Activated T-cell treated with anti-CD3 and anti-CD28 coated beads, Interleukin-2, amount 50 U/mL, for 48 hours (primary cell): ENCODE measurements at places on chromosomes 12 and 14.
A peak's percentile ranks its signal among the peaks of the same experiment; 100 is the strongest.

DNA sequence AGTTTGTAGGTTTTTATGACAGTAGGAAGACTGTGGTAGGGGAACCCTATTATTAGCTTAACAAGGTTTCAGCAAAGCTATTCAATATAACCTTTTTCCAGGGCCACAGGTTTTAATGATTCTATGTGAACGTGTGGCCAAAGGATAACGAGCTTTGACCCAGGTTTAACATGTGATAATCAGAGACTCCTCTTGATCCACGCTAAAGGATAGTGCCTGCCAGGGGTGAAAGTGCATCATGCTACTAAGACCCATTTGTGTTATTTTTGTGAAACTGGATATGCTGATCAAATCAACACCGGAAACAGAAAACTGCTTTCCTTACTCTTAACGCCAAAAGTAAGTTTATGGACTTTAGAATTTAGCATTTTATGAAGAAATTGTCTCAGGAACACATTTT is 909 bp upstream of the TAOK3 start:
- no peak for DNase-seq

DNA sequence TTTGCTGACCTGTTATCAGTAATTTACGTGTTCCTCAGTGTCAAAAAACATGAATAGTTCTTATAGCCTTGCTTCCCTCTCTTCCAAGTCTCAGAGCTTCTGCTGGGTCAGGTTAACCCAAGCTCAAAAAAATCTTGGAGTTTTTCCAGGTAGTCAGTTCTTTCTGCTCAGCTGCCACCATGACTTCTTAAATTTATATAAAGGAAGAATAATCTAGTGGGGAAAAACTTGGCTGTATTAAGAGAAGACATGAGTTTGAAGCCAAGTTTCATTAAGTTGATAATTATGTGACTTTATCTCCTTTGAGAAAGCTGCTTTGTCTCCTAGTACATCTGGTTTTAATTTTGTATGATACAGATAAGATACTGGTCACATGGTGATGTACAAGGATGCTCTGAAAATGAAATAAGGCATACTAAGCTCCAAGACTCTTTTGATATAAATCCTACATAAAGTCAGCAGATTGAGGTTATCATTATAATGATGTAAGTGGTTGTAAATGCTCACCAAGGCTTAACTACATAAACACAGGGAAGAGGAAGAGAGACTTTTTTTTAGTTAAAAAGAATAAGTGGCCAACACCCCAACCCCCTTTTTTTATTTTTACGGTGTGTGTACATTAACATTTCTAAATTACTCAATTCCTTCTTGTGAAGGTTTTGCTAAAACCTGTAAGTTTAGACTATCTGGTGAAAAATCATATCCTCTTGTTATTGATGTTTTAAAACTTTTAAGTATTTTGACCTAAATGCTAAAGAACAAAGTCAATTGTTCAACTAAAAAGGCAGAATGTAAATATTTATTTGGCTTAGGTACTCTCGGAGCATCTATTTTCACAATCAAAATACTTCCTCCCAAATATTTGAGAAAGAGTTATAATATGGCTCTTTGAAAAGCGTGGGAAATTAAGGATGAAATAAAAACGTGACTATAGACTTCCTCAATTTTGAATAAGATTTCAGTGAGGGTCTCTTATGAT is 84.1 kb upstream of the SLC38A2 start:
- DNase-seq: no peak

DNA sequence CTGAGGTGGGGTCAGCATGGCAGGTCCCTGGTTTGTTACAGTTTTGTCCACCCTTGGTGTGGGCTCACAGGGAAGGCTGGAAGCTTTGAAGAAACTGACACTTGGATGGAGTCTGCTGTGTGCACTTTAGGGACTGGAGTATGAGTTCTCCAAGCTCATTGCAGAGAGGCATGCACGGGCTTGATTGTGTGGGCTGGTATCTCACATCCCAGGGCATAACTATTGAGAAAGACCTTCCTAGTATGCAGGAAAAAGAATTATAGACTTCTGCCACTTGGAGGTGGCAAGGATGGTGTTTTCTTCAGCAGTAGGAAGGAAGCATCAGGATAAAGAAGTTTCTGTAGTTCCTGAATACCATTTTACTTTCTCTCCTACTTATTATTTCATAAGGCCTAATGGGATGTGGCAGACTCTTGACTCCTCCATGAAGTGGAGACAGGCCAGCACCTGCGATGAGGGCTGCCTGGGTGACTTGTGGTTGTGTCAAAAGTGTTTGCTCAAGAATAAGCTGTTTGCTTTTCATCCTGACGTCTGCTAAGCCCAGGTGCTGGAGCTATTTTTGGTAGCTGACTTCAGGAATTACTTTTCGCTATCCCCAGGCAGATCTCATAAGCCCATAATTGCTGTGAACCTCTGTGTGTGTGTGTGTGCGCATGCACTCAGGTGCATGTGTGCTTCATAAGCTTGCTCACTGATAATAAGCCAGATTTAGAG is 125.8 kb downstream of the KTN1 start:
- DNase-seq: no peak

DNA sequence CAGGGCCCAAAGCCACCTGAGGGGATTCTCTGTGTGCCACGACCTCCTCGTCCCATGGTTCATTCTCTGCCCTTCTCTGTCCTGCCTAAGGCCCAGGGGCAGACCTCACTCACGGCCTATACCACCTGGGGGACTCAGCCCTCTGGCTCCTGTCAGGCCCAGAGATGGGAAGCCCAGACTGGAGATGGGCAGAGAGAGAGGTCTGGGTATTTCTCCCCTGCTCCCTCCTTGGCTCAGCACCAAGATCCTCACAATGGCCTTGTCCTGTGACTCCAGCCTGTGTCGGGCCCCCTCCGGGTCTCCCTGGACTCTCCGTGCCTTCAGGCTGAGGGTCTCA is 46.9 kb upstream of the BCL11B start:
- DNase-seq: no peak

GRCh38 chr12:29208936-29209701 is 60.0 kb downstream of the FAR2 start:
- no peak for DNase-seq

- no peak for DNase-seq
Measured at GRCh38 chr12:96711364-96711763, 195.7 kb upstream of the NEDD1 start.

DNA sequence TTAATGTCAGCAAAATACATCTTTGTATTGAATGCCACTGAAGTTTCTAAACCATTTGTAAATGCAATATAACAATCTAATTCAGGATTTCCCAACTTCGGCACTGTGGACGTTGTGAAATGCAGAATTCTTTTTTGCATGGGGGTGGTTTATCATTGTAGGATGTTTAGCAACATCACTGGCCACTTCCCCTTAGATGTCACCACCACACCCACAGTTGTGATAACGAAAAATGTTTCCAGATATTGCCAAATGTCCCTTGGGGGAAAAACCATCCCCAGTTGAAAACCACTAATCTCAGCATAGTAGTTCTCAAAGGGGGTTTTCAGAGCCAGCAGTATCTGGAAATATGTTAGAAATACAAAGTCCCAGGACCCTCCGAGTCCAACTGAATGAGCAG is 203.3 kb downstream of the NAV3 start:
- DNase-seq: no peak

DNA sequence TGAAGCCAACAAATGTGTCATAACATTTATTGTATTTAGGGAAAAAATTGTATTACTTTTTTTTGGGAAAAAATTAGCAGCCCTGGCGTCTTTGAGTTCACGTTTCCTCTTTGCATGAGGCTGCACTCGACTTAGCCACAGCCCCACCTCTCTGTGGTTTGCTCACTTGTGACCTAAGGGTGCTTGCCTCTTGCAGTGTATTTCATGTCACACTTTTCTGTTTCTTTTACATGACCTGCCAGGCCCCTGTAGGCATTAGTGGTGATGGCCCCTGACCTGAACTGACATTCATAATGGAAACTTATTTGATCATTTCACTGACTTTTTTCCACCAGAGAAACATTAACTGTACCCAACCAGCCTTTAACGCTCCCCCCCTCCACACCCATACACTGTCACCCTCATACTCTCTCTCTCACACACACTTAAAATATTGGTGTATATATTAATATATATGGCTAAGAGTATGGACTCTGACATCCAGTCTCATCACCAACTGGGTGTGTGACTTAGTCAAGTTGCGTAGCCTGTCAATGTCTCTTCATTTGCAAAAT is 122.9 kb downstream of the PRKCH start:
- DNase-seq: peak; percentile 69

GRCh38 chr12:46386877-46387629 is 14.5 kb upstream of the SLC38A2 start:
- DNase-seq: no peak

- DNase-seq: peak; percentile 66
Measured at GRCh38 chr14:58171090-58171489, 19.1 kb upstream of the ARMH4 start.

DNA sequence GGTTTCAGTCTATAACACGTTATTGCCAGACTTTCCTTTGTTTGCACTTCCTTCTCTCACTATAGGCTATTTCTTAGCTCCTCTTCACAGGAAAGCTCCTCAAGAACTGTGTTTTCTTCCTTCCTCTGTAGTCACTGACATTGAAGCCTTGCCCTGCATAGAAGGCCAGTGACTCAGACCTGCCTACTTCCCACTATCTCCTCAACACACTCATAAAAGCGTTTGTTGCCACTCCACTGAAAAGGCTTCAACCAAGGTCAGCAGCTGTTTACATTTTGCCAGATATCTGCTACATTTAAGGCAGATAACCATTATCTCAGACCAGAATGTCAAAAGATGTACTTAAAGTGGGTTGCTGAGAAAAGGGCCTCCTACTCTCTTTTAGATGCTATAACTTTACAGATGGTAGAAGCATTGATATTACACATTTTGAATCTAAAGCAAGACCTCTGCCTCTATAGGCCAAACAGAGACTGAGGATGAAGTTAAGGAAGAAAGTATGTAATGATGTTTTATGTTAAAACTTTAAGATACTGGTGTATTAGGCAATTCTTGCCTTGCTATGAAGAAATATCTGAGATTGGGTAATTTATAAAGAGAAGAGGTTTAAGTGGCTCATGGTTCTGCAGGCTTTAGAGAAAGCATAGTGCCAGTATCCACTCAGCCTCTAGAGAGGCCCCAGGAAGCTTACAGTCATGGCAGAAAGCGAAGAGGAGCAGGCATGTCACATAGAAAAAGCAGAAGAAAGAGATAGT is 233.3 kb upstream of the FLRT2 start:
- DNase-seq: no peak

GRCh38 chr12:31267966-31268365 is 58.0 kb downstream of the SINHCAF start:
- DNase-seq: no peak

- no peak for DNase-seq
Measured at GRCh38 chr14:91744068-91744480, 12.2 kb upstream of the CATSPERB start.

- DNase-seq: peak; percentile 38
Measured at GRCh38 chr14:63770187-63770807, 42.4 kb upstream of the SGPP1 start.

GRCh38 chr14:21617614-21618013 is 17.1 kb downstream of the OR10G2 start:
- no peak for DNase-seq

- DNase-seq: no peak
Measured at GRCh38 chr14:92539419-92539818, 25.8 kb downstream of the RIN3 start.

DNA sequence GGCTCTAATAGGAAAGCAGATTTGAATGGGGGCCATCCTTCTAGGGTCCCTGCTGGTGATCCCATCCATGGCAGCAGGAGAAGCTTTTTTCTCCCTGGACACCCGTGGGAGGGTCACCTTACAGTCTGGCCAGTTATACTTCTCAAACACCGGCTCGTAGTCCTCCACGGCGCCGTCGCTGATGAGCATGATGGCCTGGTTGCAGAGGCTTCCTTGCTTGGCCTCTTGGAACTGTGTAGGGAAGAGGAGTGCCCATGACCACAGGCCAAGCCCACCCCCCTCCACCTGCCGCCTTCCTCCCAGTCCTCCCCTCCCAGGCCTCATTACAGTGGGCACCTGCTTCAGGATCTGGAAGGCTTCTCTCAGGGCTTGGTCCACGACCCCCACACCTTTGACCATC is 33.8 kb downstream of the CACNA2D4 start:
- DNase-seq: no peak

DNA sequence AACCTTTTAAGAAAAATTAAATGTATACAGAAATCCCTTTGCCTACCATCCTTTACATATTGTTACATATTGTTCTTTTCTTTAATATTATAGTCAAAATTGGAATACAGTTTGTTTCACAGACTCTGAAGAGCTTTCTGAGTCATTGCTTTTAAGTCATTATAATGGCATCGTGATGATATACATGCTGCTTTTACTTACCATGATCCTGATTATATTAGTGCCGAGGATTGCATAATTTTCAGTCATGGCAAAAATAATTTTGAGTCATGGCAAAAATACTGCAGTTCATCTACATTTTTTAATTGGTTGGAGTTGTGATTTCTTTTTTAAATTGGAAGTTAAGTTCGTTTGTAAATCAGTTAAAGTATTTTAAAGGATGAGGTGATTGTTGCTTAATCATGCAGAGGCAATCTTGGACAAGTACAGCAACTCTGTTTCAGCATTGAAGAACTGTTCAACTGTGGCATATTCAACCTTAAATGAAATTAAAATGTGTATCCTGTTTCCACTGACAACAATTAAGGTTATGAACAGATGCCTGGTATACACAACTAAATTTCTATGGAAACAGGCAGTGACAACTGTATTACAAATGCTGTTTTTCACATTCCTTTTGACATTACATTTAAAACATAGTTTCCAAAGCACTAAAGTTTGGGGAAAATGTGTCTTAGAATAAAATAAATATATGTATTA is 142.3 kb downstream of the PCNX1 start:
- no peak for DNase-seq

- DNase-seq: no peak
Measured at GRCh38 chr12:57211791-57212700, 4.5 kb upstream of the NXPH4 start.

DNA sequence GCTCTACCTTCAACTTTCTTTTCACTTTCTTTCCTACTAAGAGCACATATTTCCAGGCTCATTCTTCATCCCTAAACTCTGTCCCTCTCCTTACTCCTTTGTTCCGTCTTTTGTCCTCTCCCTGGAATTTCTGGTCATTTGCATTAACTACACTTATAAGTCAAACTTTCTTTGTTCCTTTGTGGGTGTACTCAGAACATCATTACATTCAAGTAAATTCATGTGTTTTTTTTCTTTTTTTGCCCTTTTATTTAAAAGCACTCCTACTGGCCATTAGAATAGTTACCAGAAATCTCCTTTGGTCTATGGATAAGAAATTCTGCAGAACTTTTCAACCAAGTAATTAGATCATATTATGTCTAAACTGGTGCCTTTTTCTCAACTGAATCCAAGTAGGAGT is 802.6 kb downstream of the DIO2 start:
- no peak for DNase-seq
